ENCODE measurements at places on chromosomes 1 and 21. TPM values are rescaled to one million over a fixed set of nuclear protein-coding genes. Genes with fewer than 3 reads are reported as not detected.

The CD1E gene
- not detected for total RNA-seq

The REN gene
- not detected for total RNA-seq

The CD58 gene
- 5.6 TPM for total RNA-seq

The PLA2G5 gene
- total RNA-seq: not detected

The CACNA1E gene
- total RNA-seq: 0.32 TPM

The TNNI3K gene
- total RNA-seq: not detected

The ITGB2 gene
- 1.1 TPM for total RNA-seq

The MYOG gene
- not detected for total RNA-seq

The GREM2 gene
- total RNA-seq: 0.51 TPM

DNA sequence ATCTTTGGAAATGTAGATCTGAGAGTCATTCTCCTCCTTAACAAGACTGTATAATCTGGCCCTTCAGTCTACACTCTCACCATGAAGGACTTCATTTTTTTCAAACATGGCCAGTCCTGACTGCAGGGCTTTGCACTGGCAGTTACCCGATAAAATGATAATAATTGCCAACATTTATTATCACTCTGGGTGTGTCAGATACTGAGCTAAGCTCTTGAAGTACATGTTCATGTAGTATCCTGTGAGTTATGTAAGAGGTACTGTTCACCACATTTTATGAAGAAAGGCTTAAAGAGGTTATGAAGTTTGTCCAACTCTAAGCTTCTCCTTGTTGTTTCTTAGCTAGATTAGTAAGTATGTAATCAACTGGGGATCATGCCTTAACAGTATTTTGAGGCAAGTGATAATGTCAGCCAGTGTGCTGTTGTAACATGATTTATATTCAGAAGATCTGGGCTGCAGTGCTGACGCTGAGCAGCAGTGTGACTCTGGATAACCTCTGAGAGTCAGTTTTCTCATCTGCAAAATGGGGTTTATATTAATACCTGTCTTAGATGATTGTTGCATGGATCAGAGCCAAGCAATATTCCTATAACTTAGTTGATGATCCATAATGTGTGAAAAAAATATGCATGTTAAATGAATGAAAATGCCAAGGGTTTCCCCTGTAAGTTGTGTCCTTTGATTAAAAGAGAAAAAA, 42.1 kb upstream of the LEPR start:
- DNase-seq: no peak

GRCh38 chr1:158809256-158809655, 21.9 kb upstream of the MNDA start:
- no peak for DNase-seq

- no peak for DNase-seq
Measured at GRCh38 chr21:42840411-42841155, 38.8 kb downstream of the WDR4 start.

- DNase-seq: peak; percentile 94
Measured at GRCh38 chr1:224929335-224930237, at the start of gene DNAH14. Gene DNAH14, plus strand, starts transcription at chr1:224929675. Its CDS starts 23,028 bp downstream, at chr1:224952703.

DNA sequence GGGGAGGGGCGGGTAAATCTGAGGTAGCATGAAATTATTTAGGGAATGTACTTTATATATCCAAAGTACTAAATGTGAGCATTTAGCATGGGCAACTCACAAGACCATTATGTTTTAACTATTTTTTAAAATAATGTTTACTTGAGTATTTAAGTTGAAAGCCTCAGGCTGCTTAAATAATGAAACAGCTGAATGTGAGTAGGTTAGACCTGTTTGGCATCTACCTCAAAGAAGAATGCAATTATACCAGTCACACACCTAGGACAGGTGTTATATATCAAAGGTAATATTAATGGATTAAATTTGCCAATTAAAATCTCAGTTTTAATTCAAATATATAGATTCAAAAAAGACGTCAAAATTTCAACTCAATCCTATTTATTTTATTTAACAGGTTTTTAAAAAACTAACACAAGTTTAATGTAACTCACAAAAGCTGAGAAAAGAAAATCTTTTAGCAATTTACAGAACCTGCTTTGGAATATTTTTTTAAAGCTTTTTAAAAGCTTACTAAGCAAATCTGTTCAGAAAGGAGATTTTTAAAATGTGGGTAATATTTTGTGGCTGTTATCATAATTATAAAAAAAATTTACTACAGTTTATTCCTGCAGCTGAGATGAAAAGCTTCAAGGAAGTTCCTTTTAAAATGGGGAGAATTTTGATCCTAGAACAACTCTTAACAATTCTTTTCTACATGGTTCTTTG, 104.6 kb upstream of the LBR start:
- DNase-seq: no peak

DNA sequence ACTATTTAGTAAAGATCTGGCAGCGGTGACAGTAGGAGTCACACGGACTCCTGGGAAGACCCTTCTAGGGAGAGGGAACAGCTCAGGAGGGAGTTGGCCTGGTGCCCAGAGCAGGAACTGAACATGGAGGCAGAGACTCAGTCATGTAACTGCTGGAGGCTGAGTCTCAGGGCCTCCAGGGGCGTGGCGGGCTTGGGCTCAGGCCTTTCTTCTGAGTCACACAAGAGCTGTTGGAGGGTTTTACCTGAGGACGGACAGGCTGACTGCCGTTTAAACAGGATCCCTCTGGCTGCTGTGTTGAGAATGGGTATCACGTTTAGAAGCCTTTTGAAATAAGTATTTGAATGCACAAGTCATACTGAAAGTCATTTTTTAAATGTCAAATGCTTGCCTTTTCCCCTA, 7.2 kb upstream of the ETS2 start:
- peak; percentile 85 for DNase-seq

GRCh38 chr1:185645686-185646085, 88.5 kb upstream of the HMCN1 start:
- DNase-seq: no peak

- no peak for DNase-seq
Measured at GRCh38 chr1:19080721-19081120, 124.2 kb upstream of the IFFO2 start.

GRCh38 chr21:44521301-44521927, 18.6 kb downstream of the KRTAP10-1 start:
- no peak for DNase-seq

DNA sequence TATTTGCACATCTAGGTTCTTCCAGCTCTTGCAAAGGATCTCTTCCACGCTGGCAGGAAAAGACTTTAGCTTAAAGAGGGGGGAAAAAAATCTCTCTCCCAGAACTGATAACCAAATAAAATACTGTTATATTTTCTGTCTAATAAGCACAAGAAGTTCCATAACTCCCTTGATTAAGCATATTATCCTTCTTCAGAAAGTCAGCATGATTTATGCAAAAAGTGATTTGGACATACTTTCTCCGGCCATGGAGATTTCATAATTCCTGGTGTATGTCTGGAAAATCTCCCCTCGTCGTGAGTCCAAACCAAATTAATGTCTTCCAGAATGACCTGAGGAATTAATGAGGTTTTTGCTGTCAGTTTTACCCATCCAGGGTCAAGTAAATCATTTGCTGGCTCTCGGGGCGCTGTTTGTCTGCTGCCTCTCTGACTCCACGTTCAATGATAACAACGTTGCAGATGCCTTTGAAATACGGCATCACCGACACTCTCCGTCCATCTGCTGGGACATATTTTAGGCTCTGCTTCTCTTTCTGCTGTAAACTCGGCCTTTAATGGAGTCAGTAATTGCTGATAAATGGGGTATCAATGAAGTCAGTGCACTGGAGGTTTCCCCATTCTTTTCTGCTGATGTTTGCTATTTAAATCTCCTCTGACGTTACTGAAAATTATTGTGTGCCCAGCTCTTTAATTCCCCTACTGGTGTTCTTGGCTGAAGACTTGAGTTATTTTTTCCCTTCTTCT, 112.9 kb downstream of the HLX start:
- DNase-seq: no peak

DNA sequence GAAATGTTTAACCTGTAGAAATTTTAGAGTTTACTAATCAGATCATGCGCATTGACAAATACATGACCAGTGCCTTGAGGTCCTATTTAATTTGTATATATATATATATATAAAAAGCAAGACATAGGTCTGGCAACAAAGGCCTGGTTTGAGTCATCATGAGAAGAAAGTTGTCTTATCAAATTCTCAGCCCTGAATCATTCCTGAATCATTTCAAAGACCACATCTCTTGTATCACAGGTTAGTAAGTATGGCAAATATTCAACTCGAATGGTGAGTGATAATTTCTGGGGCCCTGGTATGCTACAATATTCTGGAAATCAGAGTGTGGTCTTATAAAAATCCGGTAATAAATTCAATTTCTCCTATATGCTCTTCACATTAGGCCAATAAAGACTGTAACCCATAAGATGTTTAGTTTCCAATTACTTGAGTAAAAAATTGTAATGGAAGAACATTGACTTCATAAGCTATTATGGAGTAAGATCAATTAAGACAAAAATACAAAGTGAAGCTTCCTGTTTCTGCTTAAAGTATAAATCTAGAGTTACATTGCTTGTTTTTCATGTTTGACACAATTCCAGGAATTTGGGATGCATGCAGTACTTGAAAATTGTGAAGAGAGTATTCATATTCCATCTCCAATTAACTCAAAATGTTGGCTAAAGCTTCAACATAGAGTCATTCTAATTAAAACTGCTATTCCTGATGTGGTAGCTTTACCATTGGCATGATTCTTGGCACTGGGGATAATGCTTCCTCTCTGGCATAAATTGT, 309.4 kb downstream of the BRINP3 start:
- no peak for DNase-seq

DNA sequence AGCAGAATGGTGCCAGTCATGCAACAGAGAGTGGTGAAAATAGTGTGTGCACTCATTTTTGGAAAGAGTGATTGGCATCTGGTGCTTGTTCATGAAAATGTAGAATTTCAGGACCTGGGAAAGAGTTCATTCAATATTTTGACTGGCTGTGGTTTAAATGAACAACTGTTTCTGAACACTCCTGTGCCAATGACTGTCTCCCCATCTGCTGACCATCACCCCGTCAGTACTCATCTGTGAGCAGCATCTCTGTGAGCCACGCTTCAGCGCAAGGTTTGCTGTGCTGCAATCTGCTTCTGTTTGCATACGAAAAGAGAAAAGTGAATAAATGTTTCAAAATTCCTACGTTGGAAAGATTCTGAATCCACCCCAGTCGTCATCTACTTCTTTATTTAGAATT, 77.9 kb upstream of the RUNX1 start:
- no peak for DNase-seq

- no peak for DNase-seq
Measured at GRCh38 chr1:26395754-26396153, 14.9 kb upstream of the LIN28A start.

GRCh38 chr1:177591155-177591554, 378.7 kb downstream of the SEC16B start:
- DNase-seq: no peak

GRCh38 chr21:35482933-35483662, 434.0 kb upstream of the RUNX1 start:
- DNase-seq: no peak

- no peak for DNase-seq
Measured at GRCh38 chr1:156134716-156135435, 18.5 kb upstream of the SEMA4A start.

GRCh38 chr1:102434421-102434820, 437.7 kb upstream of the OLFM3 start:
- peak; percentile 36 for DNase-seq

GRCh38 chr1:58524353-58524945, 22.1 kb downstream of the OMA1 start:
- no peak for DNase-seq

- no peak for DNase-seq
Measured at GRCh38 chr1:89465201-89465600, 59.4 kb upstream of the LRRC8B start.

GRCh38 chr1:64187646-64188045, 15.8 kb upstream of the UBE2U start:
- DNase-seq: no peak

DNA sequence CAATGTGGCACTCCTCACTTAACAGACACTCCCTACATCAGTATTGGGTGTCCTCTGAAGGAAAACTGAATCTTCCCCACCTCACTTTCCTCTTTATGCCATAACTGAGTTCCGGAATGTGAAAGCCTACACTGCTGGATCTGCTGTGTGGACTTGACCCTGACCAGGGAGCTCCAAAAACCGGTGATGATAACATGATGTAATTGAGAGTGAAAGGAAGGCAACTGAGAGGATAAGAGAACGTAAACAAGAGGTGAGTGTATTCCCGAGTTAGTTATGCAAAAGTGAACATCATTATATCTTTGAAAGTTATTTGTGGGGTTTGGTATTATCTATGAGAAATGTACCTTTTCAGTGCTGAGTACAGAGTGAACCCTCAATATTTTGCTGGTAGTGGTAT, 1794.8 kb downstream of the MRPL39 start:
- DNase-seq: no peak

- DNase-seq: no peak
Measured at GRCh38 chr1:50174101-50174500, 65.4 kb downstream of the ELAVL4 start.

DNA sequence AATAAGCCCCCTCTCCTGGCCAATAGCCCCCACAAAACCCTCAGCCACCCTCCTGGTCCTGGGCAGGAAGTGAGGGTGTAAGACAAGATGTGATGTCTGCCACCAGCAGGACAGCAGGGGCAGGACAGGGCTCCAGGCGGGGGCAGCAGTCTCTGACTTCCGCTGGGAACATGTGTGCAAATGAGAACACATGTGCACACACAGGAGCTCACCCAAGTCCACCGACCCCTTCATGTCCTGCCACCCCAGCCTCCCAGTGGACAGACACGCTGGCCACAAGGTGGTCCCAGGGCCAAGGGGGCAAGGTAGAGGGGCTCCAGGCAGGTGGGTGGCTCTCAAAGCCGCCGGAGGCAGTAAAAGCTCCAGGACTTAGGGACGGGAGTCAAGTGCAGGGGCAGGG, 60.1 kb downstream of the KCNAB2 start:
- DNase-seq: no peak

GRCh38 chr1:18176619-18177018, 69.0 kb downstream of the IGSF21 start:
- DNase-seq: no peak

DNA sequence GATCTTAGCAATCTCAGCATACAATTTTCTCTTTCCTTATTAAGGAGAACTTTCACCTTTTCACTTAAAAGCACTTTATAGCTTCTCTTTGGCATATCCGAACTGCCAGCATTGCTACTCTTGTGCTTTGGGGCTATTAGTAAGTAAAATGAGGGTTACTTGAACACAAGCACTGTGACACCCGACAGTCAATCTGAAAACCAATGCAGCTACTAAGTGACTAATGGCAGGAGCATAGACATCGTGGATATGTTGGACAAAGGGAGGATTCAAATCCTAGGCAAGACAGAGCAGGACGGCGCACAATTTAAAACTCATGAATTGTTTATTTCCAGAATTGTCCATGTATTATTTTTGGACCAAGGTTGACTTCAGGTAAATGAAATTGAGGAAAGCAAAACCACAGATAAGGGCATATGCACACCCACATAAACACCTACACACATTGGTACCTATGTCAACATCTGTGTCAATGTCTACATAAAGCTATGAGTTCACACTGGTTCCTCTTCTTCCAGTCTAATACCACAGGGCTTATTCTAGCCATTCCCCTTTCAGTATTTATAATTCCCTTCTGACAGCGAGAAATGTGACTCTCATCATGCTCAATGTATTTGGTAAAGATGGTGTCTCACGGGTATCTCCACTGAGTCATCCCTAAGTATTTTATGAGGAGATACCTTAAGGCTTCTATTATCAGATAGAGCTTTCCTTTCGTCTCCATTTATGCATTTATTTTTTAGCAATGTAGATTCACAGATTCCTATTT, 75.3 kb upstream of the RALGPS2 start:
- no peak for DNase-seq
